ENCODE measurements at places on chromosomes 5 and 9.

- no peak for DNase-seq
These were observed 335.0 kb downstream of the DEPDC1B start for GRCh38 chr5:60365001-60365400.

- DNase-seq: no peak
These were observed 68.4 kb downstream of the STK32A start for GRCh38 chr5:147303251-147303650.

DNA sequence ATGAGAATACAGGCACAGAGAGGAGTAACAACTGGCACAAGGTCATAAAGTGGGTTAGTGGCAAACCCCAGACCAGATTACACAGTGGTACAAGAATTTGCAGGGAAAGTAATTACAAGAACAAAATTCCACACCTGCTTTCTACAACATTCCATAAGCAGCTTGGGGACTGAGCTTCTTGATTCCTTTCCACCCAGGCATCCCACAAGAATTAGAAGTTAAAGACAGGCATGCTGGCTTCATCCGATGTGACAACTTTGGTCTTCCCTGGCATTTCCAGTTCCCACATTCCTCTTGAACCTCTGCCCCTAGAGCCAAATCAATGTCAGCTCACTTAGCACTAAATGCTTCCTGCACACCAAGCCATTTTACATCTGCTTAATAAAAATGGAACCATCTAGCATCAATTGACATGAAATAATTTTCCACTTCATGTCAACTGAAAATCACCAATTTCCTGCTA is 435.8 kb upstream of the PAPPA start:
- no peak for DNase-seq

- DNase-seq: no peak
These were observed 183.3 kb downstream of the SEC61B start for GRCh38 chr9:99405359-99405758.

DNA sequence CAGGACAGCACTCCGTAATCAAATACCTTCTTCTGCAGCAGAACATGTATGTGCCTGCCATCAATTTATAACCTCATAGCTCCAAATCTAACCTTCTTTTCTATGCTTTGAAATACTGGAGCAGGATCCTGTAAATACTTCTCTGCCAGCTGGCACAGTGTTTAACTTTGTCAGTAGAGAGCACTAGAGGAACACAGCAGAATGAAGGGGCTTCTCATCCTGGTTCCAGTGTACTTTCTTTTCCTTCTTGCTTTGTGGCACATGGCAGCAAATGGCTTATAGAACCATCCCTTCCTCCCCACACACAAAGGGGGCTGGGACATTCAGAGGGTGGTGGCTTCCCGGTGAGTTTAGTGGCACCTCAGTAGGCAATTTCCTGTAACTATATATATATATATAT is 3.8 kb upstream of the FBXW11 start:
- no peak for DNase-seq

GRCh38 chr5:149948993-149949392 is 4.4 kb upstream of the PDE6A start:
- no peak for DNase-seq

DNA sequence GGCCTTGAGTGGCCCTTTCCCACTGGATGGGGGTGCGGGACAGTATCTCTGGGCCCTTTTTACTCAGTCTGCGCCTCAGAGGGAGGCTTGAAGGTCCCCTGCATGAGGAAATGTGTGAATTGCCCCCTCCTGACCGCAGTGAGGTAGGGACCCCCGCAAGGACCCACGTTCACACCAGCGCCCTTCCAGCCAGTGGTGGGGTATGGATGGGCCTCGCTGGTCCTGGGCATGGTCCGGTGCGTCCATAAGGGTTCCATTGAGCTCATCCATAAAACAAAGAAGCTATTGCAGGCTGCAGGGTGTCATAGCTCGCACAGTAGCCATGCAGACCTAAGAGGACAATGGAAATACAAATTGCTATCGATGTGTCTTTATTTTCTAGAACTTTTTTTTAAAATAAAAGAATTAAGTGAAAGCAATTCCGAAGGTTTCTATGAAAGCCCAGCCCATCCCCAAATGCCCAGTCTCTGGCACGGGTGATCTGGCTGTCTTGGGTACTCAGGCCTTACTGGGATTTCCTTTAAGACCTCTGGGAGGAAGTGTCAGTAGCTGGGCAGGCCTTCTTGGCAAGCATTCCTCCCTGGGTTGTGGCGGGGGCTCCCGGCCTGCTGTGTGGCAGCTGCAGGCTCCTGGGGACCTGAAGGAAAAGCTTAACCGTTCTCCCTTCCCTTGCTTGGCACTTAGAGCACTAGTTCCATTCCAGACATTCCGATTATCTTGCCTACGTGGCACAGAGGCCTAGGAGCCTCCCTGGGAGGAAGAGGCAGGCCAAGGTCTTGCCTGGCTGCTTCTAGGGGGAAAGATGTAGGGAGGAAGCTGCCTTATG is 1.5 kb upstream of the SEMA5A start:
- DNase-seq: no peak

DNA sequence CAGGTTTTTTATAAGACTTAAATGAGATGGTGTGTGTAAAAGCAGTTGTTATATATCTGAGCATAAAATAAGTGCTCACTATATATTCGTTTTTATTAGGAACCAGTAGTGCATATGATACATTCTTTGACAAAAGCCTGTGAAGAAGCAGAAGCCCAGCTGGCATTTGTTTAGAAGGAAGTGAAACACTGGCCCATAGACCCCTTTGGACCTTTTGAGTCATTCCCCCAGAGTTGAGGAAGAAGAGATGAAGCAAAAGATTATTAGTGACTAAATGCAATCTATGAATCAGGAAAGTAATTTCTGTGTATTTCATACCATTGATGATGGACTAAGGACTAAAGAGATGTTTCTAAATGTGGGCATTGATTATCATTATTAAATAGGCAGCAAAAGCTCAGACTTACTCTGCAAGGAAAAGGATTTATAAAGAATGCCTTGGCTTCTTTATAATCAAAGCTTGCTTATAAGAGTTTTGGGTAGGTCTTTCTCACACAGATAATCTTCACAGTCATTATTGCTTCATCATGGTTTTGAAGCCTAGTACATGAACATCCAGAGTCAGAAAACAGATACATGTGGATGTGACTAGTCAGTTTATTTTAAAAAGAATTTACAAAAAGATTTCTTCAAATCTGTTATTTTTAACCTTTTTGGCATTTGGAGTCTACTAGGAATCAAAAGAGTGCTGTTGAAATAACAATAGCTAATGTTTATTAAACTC is 16.9 kb upstream of the FER start:
- no peak for DNase-seq

DNA sequence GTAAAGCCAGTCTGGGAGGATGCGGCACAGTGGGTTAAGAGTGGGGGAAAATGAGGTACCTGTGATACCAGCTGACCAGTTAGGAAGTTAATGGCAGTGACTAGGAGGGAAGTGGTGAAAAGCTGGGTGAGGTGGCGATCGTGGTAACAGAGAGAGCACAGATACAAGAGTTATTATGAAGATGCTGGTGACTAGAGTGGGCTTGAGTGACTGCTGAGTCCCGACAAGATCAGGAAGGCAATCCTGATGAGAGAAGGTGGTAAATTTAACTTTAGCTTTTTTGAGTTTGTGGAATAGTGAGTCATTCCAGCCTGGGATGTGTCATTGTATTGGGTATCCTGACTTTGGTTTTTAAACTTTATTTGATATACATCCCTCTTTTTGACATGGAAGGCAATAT is 38.8 kb downstream of the CMYA5 start:
- no peak for DNase-seq

DNA sequence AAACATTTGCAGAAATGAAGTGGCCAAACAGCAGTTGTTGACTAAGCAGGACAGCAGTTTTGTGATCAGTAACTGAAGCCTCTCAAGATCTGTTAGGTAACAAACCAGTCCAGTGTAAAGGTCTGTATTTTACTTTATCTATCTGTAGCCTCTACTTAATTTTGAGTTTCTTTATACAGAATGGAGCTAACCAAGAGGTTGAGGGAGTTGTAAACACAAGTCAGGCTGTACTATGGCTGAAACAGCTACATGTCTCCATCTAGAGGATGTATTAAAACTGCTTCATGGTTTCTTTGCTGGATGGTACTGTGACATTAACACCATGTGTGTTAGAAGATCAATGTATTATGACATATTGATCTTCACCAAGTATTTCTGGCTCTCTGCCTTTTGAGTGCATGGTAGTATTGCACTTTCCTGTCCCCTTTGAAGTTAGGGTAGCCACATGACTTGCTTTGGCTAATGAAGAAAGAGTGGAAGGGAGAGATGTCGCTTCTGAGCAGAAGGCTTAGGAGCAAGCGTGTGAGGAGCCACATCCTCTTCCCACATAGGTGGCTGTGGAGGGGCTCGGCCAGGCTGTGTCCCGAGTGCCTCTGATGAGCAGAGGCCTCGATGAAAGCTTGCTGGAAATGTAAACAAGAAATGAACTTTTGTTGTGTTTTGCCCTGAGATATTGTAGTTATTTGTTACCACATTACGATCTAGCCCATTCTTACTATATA is 105.6 kb upstream of the PCA3 start:
- DNase-seq: no peak

- DNase-seq: no peak
These were observed 22.4 kb downstream of the ARPC5L start for GRCh38 chr9:124884376-124884775.

GRCh38 chr5:6026766-6027406 is 351.5 kb downstream of the MED10 start:
- no peak for DNase-seq

- DNase-seq: no peak
These were observed 28.8 kb downstream of the OR2K2 start for GRCh38 chr9:111301195-111301594.

- DNase-seq: no peak
These were observed 114.8 kb downstream of the FGF18 start for GRCh38 chr5:171534043-171534895.

- no peak for DNase-seq
These were observed 503.6 kb downstream of the ELAVL2 start for GRCh38 chr9:23322392-23322791.

GRCh38 chr9:131649646-131650045 is 90.2 kb downstream of the RAPGEF1 start:
- DNase-seq: no peak

DNA sequence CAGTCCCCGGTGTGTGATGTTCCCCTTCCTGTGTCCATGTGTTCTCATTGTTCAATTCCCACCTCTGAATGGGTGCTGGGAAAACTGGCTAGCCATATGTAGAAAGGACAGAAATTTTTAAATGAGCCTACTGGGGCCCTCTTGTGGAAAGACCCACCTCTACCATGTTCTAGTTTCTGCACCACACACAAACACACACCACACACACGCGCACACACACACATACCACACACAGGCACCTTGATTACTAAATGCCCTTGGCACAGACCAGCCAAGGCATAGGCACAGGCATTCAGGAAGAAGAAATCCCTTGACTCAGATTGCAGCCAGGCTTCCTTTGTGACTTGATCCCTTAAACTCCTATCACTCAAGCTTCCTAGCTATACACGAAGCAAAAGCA is 60.5 kb downstream of the SIL1 start:
- DNase-seq: no peak
